ENCODE measurements at places on chromosomes 7 and 10.

GRCh38 chr10:83820033-83820432 lies 319.3 kb upstream of the GHITM start:
- no peak for DNase-seq

- no peak for DNase-seq
Measured at GRCh38 chr7:81404669-81405068, 365.2 kb downstream of the HGF start.

- DNase-seq: no peak
Measured at GRCh38 chr7:116574025-116574822, 49.4 kb downstream of the CAV1 start.

- DNase-seq: no peak
Measured at GRCh38 chr10:15043674-15044073, at the start of gene OLAH. TSS of gene OLAH (plus strand) at chr10:15043943. CDS start at chr10:15047289, 3,346 bp downstream.

- no peak for DNase-seq
Measured at GRCh38 chr7:17611611-17612010, 313.2 kb downstream of the AHR start.

GRCh38 chr7:28296571-28297483 lies 115.5 kb upstream of the CREB5 start:
- DNase-seq: peak; percentile 62

GRCh38 chr7:106566672-106567071 lies 94.3 kb downstream of the CCDC71L start:
- DNase-seq: no peak

DNA sequence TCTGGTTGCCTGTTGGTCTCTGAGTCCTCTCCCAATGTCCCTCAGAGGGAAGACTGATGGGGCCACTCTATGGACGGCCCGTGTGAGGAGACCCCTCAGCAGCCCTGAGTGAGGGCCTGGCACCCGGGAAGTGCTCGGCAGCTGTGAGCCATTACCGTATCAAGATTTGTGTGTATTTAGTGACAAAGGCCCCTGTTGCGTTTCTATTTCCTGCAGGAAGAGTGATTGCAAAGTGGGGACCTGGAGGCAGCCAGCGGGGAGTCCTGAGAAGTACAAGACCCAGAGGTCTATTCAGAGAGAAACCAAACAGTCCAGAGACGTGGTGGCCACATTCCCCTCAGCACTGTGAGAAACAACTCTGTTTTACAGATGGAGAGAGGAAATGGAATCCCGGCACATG lies 51.1 kb upstream of the CHST15 start:
- no peak for DNase-seq

DNA sequence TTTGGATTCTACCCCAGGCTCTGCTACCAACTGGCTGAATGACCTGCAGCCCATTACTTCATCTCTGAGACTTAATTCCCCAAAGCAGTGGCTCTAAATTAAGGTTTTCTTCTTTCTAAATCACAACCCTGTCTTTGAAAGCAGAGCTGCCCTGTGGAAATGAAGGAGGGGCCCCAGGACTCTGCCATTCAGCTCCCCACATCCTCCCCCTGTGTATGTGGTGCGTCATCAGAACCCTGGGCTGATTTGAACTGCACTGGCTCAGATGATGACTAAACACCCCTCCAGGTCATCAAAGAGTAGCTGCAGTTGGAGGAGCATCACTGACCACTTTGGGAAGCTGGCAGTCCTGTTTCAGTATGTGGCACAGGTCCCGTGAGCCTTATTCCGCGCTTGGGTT lies 46.6 kb downstream of the BPGM start:
- no peak for DNase-seq

- DNase-seq: no peak
Measured at GRCh38 chr10:101229266-101230182, at the start of gene LBX1. TSS of gene LBX1 (minus strand) at chr10:101229463. CDS start at chr10:101228815, 648 bp downstream.

DNA sequence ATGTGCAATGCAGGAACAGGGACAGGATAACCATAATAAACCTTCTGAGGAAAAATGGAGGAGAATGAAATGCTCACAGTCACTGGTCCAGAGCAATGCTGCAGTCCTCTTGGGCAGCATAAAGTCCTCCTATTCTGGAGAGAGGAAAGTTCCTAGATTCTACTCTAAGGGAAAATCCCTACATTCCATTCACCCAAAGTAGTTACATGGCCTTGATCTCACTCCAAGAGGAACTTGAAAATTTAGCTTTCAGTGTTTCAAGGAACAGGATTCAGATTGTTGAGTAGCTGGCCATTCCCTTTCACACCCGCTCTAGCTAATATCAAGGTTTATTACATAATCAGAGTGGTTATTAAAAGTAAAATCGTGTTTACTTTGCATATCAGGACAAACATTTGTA lies 168.3 kb downstream of the CHRM2 start:
- DNase-seq: no peak

DNA sequence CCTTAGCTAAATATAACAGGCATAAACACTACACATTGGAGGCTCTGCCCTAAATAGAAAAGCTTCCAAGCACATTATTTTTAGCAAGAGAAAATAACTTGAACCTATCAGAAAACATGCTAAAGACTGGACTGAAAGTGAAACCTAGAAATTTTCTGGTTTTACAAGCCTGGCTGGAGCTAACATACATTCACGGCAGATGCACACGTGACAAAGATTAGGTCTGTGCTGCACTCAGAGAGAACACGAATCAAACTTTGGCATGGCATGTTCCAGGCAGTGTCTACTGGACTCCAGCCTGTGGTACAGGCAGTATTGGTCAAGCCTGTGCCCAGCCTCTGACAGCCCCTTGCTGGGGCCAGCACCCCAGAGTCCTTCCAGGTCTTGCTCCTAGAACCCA lies 94.1 kb upstream of the PCBD1 start:
- no peak for DNase-seq

GRCh38 chr10:11322698-11323097 lies 288.8 kb downstream of the USP6NL start:
- DNase-seq: no peak

DNA sequence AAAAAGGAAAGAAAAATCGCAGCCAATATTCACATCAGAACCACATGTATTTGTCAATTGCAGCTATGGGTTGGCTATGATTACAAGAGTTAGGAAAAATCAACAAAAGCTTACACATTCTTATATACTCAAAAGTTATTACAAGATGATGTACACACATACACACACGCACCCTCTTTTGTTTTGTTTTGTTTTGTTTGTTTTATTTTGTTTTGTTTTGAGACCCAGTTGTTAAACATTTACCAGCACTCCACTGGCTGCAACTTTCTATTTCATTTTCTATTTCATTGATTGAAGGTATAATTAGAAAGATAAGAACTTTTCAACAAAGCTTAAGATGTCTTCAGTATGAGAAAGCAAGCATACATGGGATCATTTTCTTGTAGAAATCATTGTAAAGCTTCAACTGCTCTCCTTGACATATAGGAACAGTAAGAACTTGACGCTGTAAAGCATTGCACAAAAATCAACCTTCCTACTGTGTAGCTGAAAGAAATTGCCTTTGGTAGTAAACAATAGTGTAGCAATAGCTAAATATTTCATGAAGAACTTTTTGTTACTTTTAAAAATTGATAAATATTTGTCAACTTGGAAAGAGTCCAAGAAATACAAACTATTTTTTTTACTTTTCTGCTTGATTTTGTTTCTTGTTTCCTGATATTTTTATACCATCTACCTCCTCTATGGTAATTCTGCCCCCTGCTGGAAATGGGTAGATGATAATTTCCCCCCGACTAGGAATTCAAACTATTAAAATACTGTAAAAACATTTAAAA lies 205.9 kb downstream of the MBL2 start:
- DNase-seq: no peak
